Activated CD4-positive, CD25-positive, alpha-beta regulatory T cell treated with anti-CD3 and anti-CD28 coated beads, Interleukin-2, amount 50 U/mL, for 24 hours (primary cell): ENCODE measurements at places on chromosomes 7 and 10.

- ATAC-seq: no peak
Observed at GRCh38 chr7:40990841-40991240, 712.0 kb downstream of the INHBA start.

DNA sequence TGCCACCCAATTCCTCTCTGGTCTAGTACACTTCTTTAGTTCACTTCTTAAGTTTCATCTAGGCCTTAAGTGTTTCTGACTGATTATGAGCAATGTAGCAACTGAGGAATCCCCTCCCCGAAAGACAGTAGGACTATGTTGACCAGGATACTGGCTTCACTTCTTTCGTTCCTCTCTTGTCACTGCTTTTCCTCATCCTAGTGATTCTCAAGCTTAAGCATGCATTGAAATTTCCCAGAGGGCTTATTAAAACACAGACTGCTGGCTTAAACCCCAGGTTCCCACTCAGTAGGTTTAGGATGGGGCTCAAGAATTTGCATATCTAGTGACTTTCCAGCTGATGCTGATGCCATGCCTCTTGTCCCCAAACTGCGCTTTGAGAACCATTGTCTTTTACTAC is 164.6 kb upstream of the WNT16 start:
- ATAC-seq: no peak

DNA sequence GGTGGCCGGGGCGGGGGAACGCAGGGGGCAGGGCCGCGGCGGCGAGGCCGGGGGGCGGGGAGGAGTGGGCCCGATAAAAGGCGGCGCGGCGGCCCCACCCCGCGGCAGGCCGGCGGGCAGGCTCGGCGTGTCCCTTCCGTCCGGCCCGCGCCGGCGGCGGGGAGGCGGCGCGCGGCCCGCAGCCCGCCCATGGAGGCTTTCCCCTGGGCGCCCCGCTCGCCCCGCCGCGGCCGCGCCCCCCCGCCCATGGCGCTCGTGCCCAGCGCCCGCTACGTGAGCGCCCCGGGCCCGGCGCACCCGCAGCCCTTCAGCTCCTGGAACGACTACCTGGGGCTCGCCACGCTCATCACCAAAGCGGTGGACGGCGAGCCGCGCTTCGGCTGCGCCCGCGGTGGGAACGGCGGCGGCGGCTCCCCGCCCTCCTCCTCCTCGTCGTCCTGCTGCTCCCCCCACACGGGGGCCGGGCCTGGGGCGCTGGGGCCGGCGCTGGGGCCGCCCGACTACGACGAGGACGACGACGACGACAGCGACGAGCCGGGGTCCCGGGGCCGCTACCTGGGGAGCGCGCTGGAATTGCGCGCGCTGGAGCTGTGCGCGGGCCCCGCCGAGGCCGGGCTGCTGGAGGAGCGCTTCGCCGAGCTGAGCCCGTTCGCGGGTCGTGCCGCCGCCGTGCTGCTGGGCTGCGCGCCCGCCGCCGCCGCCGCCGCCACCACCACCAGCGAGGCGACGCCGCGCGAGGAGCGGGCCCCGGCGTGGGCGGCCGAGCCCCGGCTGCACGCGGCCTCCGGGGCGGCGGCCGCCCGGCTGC is at the start of gene NANOS1:
TSS of gene NANOS1 (plus strand) at position 102 of the 808 bp plus-strand sequence. CDS start at position 190, 88 bp downstream.
- peak; percentile 18 for ATAC-seq

- no peak for ATAC-seq
Observed at GRCh38 chr7:47517821-47518480, 64.0 kb downstream of the TNS3 start.

DNA sequence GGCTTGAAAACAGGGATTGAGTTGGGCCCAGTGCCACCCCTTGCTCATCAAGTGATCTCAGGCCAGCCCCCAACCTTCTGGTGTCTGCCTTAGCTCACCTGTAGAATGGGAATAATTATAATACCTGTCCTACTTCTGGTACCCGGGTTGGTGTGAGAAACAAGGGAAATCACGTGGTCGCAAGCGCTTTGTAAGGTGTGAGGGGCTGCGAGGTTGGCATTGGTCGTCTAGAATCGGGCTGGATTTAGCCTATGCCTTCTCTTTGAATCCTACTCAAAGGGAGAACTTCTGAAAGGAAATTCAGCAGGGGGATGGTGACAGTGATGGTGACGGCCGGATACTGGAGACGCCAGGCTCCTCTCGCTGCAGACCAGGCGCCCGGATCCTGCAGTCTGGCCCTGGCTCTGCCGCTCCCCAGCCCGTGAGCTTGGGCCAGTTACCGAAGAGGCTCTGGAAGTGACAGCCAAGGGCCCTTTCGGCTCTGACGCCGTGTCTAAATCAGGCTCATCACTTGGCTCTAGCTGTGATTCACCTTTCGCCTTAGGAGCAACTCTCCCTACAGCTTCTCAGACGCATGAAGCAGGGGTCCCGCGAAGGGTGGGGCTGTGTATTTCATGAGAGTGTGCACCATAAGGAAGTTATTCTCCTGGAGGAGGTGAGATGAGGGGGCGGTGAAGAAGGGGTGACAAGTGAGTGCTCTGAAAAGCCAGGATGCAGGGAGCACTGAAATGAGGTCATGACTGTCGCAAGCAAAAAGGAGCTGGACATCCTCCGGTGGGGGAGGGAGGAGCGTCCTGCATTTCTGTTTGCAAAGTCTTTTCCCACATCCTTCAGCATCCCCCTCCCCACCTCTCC is 4.0 kb upstream of the CREB5 start:
- ATAC-seq: no peak

DNA sequence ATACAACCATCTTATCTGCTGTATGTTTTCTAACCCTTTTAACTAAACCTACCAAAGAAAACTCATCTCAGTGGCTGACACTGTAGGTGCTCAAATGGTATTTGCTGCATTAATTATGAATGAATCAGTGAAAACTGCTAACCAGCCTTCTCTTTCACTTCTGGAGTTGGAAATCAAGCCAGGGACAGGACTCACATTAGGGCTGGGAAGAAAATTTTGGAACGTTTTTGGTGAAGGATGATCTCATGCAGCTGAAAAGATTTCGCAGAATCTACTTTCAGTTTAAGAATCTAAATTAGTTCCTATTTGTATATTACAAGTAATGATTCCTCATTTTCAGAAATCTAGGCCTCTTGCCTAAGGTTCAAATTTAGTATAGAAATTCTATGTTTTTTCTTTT is 12.9 kb downstream of the MTPN start:
- no peak for ATAC-seq

DNA sequence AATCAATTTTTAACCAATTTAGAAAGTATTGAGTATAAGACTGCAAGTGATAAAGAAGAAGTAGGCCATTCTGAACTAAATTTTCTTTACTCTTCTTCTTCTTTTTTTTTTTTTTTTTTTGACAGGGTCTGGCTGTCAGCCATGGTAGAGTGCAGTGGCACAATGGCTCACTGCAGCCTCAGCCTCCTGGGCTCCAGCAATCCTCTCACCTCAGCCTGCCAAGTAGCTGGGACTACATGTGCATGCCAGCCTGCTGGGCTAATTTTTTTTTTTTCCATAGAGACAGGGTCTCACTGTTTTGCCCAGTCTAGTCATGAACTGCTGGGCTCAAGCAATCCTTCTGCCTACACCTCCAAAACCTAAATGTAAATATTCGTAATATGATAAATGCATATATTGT is 63.2 kb downstream of the DGKB start:
- no peak for ATAC-seq

- peak; percentile 59 for ATAC-seq
Observed at GRCh38 chr10:33155720-33156638, 178.5 kb downstream of the NRP1 start.
